Stromal cell of bone marrow (primary cell): ENCODE measurements at places on chromosomes 16 and 17.
A peak's percentile ranks its signal among the peaks of the same experiment; 100 is the strongest.

- no peak for DNase-seq
These were observed 78.9 kb upstream of the FBXO47 start for GRCh38 chr17:39045948-39046679.

- DNase-seq = no peak
These were observed 14.5 kb downstream of the GLIS2 start for GRCh38 chr16:4330277-4330874.

- DNase-seq = no peak
These were observed 3.1 kb downstream of the PRSS8 start for GRCh38 chr16:31132303-31132979.

GRCh38 chr17:17168401-17168800 is 37.7 kb downstream of the PLD6 start:
- no peak for DNase-seq

DNA sequence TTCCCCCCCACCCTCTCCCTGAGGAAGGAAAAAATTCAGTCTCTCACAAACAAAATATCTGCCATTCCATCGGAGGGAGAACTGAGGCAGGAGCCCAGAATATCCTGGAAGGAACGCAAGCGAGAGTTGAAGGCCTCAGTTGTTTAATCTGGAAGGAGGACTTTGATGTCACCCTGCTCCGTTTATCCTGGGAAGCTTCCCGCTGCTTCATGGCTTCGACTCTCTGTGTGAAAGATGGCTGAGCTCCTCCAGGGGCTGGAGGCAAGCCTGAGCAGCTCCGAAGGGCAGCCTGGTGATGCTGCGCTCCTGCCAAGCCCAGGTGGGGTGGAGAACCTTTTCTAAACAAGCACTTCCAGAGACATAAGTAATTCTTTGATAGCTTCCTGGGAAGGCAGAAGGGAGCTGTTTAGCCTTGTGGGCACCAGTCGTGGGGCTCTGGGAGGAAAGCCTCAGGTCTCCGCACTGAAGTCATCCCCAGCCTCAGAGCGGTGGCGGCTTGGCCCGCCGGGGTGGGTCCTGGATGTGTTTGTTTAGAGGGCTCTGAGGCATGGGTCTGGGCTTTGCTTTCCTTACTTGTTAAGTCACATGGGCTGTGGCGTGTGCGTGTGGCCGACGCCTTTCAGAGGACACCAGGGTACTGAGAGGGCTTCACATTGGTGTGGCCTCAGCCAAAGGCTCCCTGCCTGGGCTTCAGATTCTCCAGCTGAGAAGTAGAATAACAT is 7.9 kb downstream of the NKD1 start:
- DNase-seq = no peak

DNA sequence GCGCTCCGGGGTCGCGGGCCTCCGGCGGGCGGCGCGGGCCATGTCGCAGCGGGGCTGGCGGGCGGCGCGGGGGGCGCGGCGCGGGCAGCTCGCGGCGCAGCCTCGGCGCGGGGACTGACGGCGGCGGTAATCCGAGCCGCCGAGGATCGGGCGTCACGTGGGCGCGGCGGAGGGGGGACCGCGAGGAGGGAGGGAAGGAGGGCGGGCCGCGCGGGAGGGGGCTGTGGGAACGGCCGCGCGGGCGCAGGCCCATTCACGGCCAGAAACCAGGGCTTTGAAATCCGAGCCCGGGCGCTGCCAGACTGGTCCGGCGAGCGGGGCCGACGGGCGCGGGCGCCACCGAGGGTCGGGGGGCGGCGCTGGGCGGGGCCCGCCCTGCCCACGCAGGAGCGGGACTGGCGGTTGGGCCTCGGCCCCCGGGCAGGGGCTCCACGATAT is at the start of gene MTSS2:
MTSS2 (minus strand) TSS at position 116 of the 438 bp plus-strand sequence. CDS start 262 bp downstream, outside the sequence.
- DNase-seq = peak; percentile 77

GRCh38 chr16:15502041-15502725 is 67.8 kb downstream of the BMERB1 start:
- DNase-seq = peak; percentile 92

DNA sequence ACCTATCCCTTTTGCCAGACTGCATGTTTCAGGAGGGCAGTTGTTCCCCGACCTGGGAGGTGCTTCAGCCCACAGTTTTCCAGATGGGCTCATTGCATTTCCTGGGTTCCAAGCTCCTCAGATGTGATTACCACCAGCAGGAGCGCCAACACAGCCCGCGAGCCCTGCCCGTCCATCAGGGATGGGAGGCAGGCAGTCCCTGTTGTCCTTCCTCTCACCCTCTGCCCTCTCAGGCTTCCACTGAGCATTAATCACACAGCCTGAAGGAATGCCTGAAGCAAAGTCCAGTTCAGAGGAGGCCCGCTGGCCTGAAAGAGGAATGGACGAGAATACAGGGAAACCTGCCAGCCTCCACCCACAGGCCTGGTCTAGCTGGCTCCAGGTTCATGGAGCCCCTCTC is 256.3 kb upstream of the SDK2 start:
- DNase-seq = no peak

- DNase-seq = no peak
These were observed 1.8 kb downstream of the LCAT start for GRCh38 chr16:67942200-67942509.

DNA sequence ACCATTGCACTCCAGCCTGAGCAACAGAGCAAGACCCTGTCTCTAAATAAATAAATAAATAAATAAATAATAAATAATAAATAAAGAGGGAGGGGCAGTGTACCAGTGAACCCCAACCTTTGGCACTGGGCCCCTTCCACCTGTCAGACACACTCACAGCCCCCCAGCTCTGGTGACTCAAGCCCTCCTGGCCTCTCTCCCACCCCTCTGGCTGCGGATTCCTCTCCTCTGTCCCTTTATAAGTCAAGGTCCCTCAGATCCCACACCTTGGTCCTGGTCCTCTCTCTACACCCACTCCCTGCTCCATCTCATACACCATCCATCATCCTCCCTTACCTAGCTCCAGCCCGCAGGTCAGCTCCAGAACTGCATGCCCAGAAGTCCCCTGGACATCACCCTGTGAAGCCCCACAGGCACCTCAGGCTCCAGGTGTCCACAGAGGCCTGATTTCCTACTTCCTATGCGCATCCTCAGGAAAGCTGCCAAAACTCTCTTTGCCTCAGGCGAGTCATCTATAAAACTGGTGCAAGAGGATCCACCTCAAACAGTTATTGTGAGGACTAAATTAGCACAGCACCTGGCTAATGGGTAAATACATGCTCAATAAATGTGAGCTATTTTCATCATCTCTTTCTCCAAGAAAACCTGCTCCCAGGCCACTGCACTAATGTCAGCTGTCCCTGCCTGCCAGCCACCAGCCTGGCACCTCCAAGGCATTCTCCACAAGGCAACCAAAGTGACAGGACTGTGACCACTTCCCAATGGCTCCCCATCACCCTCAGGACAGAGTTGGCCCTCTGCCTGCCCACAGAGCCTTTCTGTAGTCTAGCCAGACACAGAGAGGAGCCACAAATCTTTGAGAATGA is 46.8 kb downstream of the BEAN1 start:
- DNase-seq = no peak

- DNase-seq = peak; percentile 15
These were observed 46.2 kb downstream of the CYB561 start for GRCh38 chr17:63399856-63400255.

DNA sequence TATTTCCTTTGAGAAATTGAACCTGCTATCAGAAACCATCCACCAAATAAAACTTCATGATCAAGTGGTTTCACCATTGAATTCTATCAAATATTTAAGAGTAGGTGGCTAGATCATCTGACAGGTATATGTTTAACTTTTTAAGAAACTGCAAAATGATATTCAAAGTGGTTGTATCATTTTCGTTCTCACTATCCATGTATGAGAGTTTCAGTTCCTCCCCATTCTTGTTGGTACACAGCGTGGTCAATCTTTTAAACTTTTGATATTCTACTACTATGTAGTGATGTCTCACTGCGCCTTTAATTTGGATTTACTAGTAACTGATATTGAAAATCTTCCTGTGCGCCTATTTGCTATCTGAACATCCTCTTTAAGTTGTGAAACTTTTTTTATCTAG is 163.7 kb downstream of the CYB561 start:
- DNase-seq = no peak

- no peak for DNase-seq
These were observed 2.8 kb downstream of the GRB7 start for GRCh38 chr17:39740357-39741111.

GRCh38 chr17:45584092-45585036 is 93.8 kb upstream of the PLEKHM1 start:
- peak; percentile 40 for DNase-seq

DNA sequence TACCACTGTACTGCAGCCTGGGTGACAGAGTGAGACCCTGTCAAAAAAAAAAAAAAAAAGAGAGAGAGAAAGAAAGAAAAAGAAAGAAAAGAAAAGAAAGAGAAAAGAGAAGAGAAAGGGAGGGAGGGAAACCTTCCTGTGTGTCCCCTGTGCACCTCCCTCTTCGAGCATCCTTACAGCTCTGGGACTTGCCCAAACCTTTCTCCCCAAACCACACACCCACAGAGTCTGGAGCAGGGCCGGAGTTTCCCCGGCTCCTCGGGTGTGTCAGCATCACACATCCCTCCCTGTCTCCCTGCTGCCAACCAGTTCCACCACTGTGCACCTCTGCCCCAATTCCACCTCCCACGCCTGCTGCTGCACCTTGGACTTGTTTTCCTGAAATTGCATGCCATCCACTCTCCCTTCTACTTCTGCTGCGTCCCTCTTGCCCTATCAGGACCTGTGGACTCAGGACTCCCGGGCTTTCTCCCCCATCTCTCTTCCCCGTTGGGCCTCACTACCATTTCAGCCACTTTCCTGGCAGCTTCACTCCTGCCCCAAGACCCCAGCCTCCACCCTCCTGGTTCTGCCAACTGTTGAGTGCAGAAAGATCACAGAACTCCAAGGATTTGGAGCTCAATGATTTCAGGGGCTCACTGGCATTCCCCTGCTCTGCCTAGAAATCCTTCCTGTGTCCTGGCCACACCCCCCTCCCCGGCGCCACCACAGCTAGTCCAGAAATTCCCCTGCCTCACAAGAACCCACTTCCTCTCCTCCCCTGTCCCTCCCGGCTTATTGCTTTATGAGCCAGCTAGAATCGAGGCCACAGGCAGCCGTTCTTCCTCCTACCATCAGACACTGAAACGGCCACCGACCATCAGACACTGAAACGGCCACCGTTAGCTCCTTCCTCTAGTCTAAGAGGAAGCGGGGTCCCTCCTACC is 3.7 kb upstream of the CDK3 start:
- no peak for DNase-seq

DNA sequence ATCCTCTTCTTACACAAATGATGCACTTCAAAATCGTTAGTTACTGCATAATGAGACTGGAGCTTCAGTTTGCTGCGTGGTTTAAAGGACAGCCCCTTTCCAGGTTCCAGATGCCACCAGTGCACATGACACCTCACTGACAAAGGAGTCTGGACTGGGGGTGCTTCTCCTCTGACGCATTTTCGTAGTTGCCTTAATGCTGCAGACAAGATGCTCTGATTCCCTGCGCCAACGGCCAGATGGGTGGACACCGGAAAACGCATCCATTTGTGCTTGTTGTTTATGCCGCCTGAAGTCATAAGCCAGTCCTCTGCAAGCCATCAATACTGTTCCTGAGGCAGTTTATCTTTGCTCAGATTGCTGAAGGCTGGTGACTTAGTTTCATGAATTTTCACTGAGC is 16.0 kb downstream of the FBXO31 start:
- DNase-seq = no peak

GRCh38 chr16:1067629-1068028 is 4.9 kb upstream of the SSTR5 start:
- no peak for DNase-seq

DNA sequence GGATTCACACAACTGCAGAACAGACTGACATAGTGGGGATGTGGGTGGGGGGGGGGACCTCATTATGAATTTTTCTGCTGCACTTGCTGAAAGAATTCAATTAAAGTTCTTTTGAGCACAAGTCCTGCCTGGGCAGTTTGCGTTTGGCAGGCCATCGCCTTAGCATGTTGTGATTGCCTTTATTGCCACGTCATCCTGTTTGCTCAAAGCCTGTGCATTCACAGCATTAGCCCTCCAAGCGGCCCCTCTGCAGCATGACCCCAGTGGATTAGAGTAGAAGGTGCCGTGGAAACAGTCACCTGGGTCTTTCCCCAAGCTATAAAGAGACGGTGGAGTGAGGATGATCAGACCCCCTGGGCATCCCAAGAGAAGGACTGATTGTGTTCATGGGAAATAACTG is 17.2 kb downstream of the MSI2 start:
- no peak for DNase-seq

- DNase-seq = no peak
These were observed 1.1 kb upstream of the NTN1 start for GRCh38 chr17:9020096-9020823.

DNA sequence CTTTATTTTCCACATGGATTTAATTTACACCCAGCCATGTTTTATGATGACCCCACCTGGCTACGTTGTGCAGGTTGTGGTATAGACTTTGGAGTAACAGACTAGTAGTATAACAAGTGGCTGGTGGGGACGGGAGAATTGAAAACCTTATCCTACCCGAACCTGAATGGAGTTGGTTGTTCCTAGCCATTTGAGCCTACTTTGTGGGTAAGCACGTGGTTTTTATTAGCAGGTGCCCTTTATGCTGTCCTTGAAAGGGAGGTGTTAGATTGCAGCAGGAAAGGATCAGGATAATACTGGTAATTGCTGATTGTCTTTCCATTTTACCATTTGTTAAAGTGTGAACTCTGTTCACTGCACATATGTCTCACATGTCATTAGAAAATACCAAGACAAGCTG is 31.9 kb upstream of the PHAF1 start:
- no peak for DNase-seq
